Activated CD4-positive, alpha-beta T cell treated with anti-CD3 and anti-CD28 coated beads, Interleukin-2, amount 50 U/mL, for 24 hours (primary cell): ENCODE measurements at places on chromosomes 3 and 15.

- no peak for DNase-seq
These were observed 12.1 kb upstream of the DCLK3 start for GRCh38 chr3:36776436-36776835.

DNA sequence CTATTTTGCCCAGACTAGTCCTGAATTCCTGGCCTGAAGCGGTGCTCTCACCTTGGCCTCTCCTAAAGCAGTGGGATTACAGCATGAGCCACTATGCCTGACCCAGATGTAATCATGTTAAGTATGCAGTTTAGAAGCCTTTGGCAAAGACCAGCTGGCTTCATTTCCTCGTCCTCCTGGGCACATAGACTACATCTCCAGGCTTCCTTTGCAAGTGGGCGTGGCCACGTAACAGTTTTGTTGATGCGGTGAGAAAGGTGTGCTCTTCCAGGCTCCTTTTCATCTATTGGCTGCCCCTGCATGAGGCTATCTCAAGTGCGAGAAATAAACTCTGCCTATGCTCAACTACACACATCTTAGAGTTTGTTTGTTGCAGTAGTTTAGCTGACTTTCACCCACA lies 13.0 kb downstream of the SV2B start:
- DNase-seq: no peak

DNA sequence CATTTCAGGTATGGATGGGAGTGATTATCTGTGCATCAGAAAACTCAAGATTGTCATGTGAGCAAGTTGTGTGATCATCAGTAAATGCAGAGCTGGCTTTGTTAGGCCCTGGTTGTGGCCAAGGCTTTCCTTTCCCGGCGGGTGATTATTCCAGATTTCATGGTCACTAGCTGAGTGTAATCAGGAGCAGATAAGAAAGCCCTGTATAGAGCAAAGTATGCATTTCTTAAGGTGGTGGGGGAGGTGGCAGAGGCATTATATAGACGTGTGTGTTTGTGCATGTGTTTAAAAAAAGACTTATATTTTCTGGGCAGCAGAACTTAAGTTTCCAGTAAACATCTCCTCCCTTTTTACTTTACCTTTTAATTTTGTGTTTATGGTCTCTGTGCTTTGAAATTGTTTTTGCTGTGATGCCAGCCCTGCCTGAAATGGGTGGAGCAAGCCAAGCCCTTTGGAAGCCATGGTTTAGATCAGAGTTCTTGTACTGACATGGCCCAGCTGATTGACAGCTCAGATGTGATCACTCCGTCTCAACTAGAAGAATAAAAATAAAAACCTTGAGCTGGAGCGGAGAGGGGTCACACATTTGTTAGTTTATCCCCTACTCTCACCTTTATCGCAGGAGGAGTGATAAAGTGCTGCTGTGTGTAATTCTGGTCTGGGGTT lies 22.2 kb downstream of the SMAD3 start:
- no peak for DNase-seq

DNA sequence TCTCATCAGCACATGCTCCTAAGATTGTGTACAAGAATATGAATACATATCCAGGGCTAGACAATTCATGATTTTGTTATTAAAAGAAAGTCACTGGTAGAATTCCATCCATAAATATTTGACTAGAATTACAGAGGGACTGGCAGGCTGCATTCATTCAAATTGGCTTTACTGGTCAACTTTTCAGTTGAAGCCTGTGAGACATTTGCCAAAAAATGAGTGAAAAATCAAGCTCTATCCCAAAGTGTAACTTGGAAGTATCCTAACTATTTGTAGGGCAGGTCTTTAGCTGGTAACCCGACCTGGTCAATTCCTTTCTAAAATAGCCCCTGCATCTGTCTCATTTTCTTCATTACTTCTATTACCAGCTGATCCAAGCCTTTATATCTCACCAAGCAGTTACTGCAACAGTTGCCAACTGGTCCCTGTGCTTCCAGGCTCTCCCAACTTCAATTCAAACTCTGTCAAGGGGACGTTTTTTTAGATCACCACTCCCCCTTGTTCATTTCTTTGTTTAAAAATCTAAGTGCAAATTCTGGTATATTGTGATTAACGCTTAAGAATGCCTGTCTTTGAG lies 173.1 kb upstream of the TBL1XR1 start:
- no peak for DNase-seq

DNA sequence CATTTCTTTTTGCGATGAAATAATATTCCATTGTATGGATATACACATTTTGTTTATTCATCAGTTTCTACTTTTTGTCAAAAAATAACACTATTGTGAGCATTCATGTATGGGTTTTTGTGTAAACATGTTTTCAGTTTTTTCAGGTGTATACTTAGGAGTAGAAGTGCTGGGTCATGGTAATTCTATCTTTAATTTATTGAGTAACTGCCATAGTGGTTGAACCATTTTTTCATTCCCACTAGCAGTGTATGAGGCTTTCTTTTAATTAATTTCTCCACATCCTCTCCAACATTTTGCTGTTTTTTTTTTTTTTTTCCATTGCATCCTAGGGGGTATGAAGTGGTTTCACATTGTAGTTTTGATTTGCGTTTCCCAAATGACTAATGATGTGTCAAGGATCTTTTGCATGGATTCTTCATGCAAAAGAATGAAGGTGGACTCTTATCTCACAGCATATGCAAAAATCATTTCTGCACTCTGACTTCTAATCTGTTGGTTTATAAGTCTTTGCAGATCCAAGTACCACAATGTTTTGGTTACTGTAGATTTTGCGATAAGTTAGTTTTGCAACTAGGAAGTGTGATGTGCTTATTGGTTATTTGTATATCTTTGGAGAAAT lies 12.6 kb downstream of the ATP2C1 start:
- no peak for DNase-seq
